ENCODE measurements at places on chromosomes 4 and X.

- DNase-seq = no peak
These were observed 263.8 kb downstream of the NKX6-1 start for GRCh38 chr4:84235126-84235944.

DNA sequence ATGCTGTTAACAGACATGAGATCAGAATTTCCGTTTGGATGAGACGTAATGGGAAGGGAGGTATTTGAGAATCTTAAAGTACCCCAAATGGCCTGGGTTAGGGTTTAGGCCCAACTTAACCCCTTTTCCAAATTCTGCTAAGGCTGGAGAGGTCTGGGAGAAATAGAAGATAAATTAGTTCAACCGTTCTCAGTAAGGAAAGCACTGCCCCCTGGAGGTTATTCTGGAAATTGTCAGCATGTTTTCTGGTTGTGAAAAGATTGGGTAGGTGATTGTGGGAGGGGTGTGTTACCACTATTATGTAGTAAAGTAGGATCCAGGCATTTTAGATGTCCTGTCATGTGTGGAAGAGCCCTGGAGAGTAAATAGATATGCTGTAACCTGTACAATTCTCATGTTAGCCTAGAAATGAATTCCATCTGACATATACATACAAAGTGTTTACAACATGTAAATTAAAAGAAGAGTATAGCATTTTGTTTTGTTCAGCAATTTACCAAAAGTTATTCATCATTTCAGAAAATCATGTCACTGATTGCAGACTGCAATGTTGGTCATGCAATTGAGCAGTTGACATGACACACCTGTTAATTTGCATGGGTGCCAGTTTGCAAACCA is 26.8 kb upstream of the GRXCR1 start:
- DNase-seq = no peak

- DNase-seq = no peak
These were observed 1.9 kb upstream of the MAGEB3 start for GRCh38 chrX:30228526-30228925.

DNA sequence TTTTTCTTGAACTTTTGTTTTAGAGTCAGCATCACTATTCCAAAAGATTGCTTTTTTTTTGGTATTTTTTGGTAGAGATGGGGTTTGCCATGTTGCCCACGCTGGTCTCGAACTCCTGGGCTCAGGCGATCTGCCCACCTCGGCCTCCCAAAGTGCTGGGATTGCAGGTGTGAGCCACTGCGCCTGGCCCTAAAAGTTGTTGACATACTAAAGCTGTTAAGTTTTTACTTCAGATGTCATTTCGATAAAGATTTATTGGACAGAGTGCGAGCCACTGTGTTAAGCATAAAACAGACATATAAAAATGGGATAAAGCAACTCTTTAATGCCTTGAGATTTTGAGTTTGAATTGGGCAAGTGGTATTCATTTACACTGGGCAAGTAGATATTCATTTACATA is 28.3 kb downstream of the USO1 start:
- DNase-seq = no peak

DNA sequence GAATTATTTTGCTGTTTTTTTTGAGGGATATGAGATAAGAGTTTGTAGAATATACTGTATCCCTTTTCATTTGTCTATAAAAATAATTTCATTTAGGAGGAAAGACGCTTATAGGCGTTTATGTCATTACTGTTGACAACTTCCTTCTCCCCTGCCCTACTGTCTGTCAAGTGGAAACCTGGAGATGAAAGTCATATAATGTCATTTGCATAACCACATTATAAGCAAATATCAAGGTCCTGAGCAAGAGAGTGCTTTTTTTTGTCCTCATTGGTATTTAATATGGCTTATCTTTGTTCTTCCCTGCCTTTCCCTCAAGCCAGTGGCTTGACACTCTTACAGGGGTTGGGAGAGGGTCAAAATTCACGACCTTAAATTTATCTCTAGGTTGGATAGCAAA is 55.8 kb downstream of the LRP2BP start:
- no peak for DNase-seq

Measured in smooth muscle cell of the brain vasculature (primary cell).